Naive B cell (primary cell): ENCODE measurements at places on chromosomes 12 and 14.

- DNase-seq, result no peak
These were observed 161.7 kb upstream of the HMGA2 start for GRCh38 chr12:65662590-65662989.

DNA sequence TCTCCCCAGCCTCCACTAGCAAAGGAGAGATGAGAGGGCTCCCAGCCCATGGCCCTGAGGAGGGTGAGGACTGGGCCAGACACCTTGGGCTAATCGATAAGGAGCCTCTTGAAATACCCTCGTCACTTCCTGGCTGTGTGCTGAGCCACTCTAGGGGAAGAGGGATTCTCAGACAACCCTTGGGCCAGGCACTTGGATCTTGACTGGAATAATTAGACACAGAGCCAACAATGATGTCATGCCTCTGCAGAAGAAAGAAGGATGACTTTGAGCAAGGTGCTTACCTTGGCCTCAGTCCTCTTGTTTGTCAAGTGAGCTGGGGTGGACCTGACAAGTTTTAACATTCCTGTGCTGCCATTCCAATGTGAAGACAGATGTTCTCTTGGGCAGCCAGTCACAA is 83.1 kb downstream of the LRRC74A start:
- no peak for DNase-seq

GRCh38 chr14:40119765-40120164 is 687.5 kb upstream of the FBXO33 start:
- no peak for DNase-seq

DNA sequence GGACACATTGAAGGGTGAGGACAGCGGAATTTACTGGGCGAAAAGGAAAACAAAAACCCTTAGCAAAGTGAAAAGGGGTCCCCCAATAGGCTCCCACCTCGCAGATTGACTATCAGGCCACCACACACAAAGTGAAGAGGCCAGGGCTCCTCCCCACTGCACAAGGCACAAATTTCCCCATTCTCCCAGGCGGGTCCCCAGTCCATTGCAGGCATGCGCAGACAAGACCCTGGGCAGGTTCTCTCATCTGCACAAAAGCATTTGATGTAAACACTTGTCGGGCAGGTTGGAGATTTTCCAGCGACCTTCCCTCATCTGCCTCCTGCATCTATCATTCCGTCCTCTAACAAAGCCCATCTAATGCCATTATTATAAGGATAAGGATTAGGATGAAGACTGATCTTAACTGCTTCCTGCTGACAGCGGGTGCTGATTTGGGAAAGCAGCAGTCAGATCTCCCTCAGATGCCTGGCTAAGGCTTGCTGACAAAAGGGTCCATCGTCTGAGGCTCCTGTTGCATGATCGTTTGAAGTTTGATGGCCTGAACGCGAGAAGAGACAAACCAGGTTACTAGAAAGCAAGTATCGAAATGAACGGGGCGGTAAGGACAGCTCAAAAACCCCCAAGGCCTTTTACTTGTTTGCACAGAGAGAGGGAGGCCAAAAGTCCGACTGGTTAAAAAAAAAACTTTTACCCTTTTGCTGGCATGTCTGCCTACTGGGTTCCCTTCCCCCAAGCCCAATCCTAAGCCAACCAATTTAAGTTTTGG is 14.4 kb downstream of the ASCL4 start:
- DNase-seq, result no peak

DNA sequence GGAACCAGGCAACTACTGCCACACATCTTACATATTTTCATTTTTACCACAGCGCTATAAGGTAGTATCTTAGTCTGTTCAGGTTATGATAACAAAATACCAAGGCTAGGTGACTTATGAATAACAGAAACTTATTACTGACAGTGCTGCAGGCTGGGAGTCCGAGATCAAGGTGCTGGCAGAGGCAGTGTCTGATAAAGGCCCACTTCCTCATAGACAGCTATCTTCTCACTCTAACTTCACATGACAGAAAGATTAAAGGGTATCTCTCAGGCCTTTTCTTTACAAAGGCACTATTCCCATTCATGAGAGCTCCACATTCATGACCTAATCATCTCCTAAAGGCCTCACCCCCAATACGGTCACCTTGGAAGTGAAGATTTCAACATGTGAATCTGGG is 59.8 kb upstream of the MDM1 start:
- no peak for DNase-seq

GRCh38 chr12:58395470-58395869 is 454.1 kb downstream of the ATP23 start:
- no peak for DNase-seq

DNA sequence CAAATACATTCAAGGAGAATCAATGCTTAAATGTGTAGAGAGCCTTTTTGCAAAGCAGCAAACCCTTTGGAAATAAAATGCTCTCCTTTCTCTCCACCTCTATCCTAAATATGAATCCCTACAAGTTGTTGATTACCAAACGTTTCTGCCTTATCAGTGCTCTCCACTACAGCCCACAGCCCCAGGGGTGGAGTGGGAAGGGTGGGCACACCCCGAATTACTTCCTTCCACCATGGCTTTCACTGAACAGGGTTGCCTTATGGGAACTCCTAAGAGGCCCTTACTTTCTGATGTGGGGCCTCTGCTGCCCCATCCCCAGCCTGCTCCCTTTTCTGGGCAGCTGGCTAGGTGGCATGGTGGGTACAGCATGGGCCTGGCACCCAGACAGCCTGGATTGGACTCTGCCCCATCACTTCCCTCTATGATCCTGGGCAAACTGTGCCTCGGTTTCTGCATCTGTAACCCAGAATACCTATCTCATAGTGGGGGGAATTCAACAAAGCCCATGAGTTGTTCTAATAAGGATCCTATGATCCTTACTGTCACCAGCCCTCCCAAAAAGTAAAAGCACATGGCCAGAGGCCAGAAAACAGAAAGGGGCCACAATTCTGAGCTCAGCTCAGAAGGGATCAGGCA is 16.1 kb downstream of the AK7 start:
- DNase-seq, result no peak

- DNase-seq, result no peak
These were observed 176.6 kb downstream of the GALC start for GRCh38 chr14:87816416-87816815.
